Activated naive CD8-positive, alpha-beta T cell treated with anti-CD3 and anti-CD28 coated beads, Interleukin-2, amount 50 U/mL, for 24 hours (primary cell): ENCODE measurements at places on chromosomes 11 and 22.

DNA sequence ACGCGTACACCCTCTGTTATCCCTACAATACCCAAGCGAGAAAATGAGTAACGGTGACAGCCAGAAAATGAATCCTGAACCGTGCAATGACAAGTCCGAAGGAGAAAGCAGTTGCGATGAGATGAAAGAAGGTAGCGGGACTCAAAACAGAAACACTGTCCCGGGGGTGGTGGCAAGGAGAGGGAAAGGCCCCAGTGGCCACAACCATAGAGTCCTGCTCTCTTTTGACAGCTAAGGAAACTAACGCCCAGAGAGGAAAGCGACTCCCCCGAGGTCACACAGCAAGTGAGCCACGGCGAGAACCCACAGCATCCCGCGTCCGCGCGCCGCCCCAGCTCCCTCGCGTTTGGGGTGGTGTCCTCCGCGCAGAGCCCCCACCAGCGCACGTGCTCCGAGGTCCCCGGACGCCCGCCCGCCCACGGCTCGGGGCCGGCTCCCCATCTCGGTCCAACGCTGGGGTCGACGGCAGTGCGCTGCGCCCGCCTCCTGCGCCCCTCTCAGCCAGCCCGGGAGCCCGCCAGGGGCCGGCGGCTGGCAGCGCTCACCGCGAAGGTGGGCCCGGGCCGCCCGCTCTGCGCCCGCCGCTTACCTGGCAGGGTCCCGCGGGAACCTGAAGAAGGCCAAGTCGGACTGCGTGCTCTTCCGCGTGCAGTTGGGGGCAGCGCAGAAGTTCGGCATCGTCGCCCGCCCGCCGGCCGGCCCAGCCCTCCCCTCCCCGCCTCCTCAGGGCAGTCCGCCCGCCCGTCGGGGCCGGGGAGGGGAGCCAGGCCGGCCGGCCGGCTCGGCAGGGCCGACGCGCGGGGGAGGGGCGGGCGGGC lies 564 bp downstream of the THAP12 start:
- peak overlapping the region; percentile 97 for H3K4me3 ChIP-seq
- H3K27ac ChIP-seq, result peak overlapping the region; percentile 95
- no peaks in the 10 kb centered on the region for H3K27me3 ChIP-seq
- no peaks in the 10 kb centered on the region for H3K36me3 ChIP-seq
- DNase-seq, result peak; percentile 66
- H3K4me1 ChIP-seq, result peaks cover 68% of the 10 kb centered on the region

GRCh38 chr11:83537131-83537610 lies 251.0 kb upstream of the CCDC90B start:
- H3K4me3 ChIP-seq, result no peak overlapping the region
- DNase-seq, result no peak
- no peaks in the 10 kb centered on the region for H3K36me3 ChIP-seq

GRCh38 chr11:118697346-118697745 lies 17.9 kb upstream of the TREH start:
- no peak overlapping the region for H3K4me3 ChIP-seq
- peaks cover 3% of the 10 kb centered on the region for H3K36me3 ChIP-seq
- DNase-seq, result no peak
- no peaks in the 10 kb centered on the region for H3K27me3 ChIP-seq
- no peak overlapping the region for H3K27ac ChIP-seq

- no peaks in the 10 kb centered on the region for H3K36me3 ChIP-seq
- no peak overlapping the region for H3K4me3 ChIP-seq
- H3K27ac ChIP-seq, result no peak overlapping the region
- no peak for DNase-seq
Observed at GRCh38 chr11:127888386-127888785, 699.0 kb downstream of the ETS1 start.

- H3K4me3 ChIP-seq, result peak overlapping the region; percentile 83
- DNase-seq, result peak; percentile 65
- H3K27ac ChIP-seq, result peak overlapping the region; percentile 65
- peaks cover 46% of the 10 kb centered on the region for H3K4me1 ChIP-seq
Observed at GRCh38 chr22:38202437-38203089, 769 bp downstream of the MAFF start.

- peak overlapping the region; percentile 92 for H3K4me3 ChIP-seq
- no peaks in the 10 kb centered on the region for H3K27me3 ChIP-seq
- H3K27ac ChIP-seq, result peak overlapping the region; percentile 94
- peaks cover 32% of the 10 kb centered on the region for H3K4me1 ChIP-seq
- DNase-seq, result no peak
Observed at GRCh38 chr22:24011735-24012068, 598 bp downstream of the CABIN1 start.

- H3K27ac ChIP-seq, result no peak overlapping the region
- no peak for DNase-seq
- H3K4me3 ChIP-seq, result no peak overlapping the region
Observed at GRCh38 chr22:23377767-23378166, 197.5 kb downstream of the BCR start.

- no peak overlapping the region for H3K4me3 ChIP-seq
- no peaks in the 10 kb centered on the region for H3K27me3 ChIP-seq
- DNase-seq, result no peak
- H3K4me1 ChIP-seq, result peaks cover 5% of the 10 kb centered on the region
Observed at GRCh38 chr22:27250418-27250817, 551.1 kb downstream of the MN1 start.

DNA sequence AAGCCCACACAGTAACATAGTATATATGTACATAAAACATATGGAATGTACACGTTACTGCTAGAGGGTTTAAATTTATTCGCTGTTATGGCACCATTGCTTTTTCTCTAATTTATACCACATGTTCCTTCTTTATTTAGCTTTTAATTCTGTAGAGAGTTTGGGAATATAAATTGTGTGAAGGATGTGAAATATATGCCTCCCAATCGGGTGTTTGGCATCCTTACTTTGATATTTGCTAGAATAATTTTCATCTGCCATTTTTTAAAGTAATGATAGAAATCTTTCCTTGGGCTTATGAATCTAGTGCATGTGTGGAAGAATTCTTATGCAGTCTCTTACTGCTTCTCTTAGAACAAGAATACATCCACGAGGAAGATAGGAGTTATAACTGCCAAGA lies 509.8 kb upstream of the RAG2 start:
- no peaks in the 10 kb centered on the region for H3K27me3 ChIP-seq
- H3K4me3 ChIP-seq, result no peak overlapping the region
- H3K27ac ChIP-seq, result no peak overlapping the region
- no peak for DNase-seq
- H3K4me1 ChIP-seq, result no peaks in the 10 kb centered on the region
- H3K36me3 ChIP-seq, result no peaks in the 10 kb centered on the region

GRCh38 chr11:16862726-16863125 lies 124.3 kb downstream of the C11orf58 start:
- H3K4me1 ChIP-seq, result peaks cover 31% of the 10 kb centered on the region
- H3K27me3 ChIP-seq, result peaks cover 8% of the 10 kb centered on the region
- H3K36me3 ChIP-seq, result peaks cover 17% of the 10 kb centered on the region
- peak overlapping the region; percentile 31 for H3K4me3 ChIP-seq
- no peak for DNase-seq
